ENCODE measurements at places on chromosomes 12 and 14.

DNA sequence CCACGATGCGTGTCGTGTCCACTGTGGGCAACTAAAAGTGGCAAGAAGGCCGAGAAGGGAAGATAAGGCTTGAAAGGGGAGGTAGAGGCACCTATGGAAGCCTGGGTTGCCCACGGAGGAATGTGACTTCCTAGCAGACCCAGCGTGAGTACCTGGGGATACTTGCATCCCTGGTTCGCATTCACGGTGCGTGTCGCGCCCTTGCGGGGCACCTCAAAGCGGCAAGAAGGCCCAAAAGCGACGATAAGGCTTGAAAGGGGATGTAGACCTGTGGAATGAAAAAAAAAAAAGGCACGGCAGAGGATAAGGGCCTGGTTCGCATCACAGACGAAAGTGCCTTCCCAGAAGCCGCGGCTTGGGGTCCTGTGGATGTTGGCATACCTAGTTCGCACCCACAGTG lies 282.9 kb downstream of the ALG10 start:
- DNase-seq: no peak

GRCh38 chr12:20492251-20492760 lies 124.0 kb downstream of the PDE3A start:
- DNase-seq: no peak

GRCh38 chr12:32116897-32117296 lies 10.2 kb downstream of the BICD1 start:
- DNase-seq: no peak

DNA sequence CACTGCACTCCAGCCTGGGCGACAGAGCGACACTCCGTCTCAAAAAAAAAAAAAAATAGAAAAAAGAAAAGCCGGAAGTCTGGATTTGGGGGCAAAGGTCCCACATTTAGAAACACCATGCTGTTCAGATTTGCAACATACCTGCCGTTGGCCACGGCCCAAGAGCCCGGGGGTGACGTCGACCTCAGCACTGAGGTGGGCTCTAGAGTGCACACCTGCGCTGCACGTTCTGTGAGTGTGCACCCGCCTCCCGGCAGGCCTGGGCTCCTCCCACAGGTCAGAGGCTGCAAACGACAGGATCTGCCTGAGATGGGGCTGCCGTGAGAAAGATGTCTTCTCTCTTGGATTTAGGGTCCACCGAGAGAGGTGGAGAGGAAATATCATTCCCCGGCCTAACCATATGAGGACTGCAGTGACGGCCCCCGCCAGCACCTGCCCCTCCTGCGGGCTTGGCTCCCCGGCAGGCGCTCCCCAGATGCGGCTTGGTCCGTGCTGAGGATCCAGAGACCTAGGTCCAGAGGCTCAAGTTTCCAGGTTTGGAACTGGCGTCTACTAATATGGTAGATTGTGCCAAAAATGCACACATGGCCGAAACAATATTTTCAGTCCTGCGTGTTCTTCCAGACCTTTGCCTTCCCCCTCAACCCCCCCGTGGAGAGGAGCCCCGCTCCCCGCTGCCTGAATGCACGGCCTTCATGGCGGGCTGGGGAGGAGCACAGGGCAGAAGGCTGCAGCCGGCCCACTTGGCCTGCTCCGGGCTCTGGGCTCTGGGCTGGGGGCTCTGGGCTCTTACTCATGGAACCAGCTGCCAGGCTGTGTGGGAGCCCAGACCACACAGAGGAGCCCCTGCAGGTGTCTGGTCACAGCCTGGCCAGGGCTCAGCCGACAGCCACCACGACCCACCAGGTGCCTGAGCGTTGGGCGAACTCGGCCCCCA lies 58.8 kb upstream of the FBRSL1 start:
- DNase-seq: no peak

DNA sequence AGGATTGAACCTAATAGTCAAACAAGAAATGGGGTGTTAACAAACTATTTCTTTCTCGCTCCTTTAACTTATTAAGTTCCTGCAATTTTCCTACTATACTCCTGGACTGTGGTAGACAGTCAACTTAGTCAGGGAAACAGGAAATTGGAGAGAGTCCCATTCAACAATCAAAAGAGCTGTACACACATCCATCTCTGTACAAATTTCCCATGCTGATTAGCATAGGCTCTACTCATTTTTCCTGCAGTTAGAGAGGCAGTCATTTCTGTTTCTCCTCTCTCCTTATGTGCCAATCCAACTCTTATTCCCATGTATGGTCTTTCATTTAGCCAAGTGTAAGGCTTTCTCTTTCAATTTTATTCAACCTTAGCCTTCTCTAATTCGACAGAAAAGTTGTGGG lies 1168.5 kb upstream of the FLRT2 start:
- DNase-seq: no peak

- DNase-seq: no peak
These were observed 71.3 kb downstream of the FLRT2 start for GRCh38 chr14:85601246-85601645.

DNA sequence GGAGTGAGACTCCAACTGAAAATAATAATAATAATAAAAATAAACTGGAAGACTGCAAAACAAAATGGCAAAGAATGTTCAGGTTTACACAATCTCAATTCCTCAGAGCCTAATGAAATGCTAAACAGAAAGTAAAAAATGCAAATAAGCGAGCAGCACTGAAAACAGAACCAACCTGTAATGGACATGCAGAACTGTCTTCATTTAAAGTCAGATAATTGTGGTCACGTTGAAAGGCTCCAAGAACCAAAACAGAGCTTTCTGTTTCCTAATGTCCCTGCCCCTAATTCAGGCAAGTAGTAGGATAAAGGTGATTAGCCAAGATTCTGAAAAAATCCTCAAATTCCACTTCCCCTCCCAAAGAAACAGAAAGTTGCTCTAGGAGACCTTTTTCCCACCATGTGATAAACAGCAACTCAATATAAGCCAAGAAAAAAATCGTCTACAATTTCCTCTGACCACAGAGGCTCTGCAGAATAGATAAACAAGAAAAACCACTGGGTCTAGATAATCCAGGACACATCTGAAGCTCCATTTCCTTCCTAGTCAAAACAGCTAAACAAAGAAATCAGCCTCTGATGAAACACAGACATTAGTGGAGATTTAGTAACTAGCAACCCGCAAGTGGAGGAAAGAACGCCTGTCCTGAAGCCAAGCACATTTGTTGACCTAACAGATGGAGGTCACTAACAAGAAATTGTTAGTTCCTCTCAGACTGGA lies 3.0 kb downstream of the MIS18BP1 start:
- DNase-seq: peak; percentile 58
